ENCODE measurements at places on chromosomes 1 and 21.

GRCh38 chr1:59415881-59416280 is 119.0 kb downstream of the FGGY start:
- no peak for DNase-seq

GRCh38 chr1:248793592-248793991 is 32.1 kb downstream of the SH3BP5L start:
- DNase-seq: no peak

- DNase-seq: no peak
Measured at GRCh38 chr1:171204296-171204695, 19.2 kb downstream of the FMO2 start.

- no peak for DNase-seq
Measured at GRCh38 chr1:60620087-60620486, 462.3 kb upstream of the NFIA start.

GRCh38 chr1:234719454-234720251 is 109.7 kb upstream of the IRF2BP2 start:
- no peak for DNase-seq

DNA sequence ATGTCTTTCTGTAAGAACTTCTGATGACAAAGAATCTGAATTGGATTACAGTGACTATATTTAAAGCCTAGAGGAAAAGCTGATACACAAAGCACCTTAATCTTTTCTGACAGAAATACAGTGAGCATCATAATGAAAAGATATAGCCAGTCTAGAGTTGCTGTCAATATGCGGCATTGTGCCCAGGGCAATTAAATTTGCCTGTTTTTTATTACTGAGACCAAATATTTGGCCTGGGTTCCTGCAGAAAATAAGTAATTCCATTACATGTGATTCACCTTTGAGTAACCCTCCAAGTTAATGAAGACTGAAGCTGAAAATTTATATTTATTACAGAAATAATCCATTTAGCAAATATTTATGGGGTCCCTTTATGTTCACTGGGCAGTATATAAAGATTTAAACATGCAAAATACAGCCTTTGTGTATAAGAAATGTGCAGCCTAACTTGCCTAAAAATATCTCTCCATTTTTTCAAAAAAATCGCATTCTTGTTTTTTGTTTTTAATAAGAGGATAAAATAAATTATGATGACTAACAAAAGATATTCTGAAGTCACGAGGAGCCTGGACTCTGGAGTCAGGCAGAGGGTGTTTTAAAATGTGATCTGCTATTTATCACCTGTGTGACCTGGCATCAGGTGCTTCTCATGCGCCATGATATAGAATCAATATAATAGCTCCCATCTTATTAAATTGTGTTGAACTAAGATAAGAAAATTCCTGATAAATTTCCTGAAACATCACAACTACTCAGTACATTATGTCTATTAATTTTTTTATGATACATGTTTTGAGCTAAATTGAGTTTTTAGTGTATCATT is 83.6 kb downstream of the SGIP1 start:
- DNase-seq: no peak

- no peak for DNase-seq
Measured at GRCh38 chr1:100773444-100773843, 53.9 kb downstream of the VCAM1 start.

GRCh38 chr1:171433451-171433850 is 51.9 kb upstream of the PRRC2C start:
- DNase-seq: no peak

DNA sequence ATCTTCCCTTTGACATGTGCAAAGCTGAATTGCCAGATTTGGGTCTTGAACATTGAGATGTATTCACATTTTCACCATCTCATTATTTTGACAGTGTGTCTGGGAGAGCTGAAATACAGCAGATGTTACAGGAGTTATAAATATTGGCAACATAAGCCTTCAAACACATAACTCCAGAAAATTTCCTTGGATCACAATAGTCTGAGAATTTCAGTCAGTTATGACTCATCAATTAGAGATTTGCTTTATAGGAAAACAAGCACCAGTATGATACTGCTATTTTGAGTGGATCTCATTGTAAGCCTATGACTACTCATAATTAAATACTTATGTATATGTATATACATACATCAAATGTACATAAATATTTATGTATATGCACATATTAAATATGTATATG is 1171.8 kb downstream of the AMY1C start:
- DNase-seq: no peak

DNA sequence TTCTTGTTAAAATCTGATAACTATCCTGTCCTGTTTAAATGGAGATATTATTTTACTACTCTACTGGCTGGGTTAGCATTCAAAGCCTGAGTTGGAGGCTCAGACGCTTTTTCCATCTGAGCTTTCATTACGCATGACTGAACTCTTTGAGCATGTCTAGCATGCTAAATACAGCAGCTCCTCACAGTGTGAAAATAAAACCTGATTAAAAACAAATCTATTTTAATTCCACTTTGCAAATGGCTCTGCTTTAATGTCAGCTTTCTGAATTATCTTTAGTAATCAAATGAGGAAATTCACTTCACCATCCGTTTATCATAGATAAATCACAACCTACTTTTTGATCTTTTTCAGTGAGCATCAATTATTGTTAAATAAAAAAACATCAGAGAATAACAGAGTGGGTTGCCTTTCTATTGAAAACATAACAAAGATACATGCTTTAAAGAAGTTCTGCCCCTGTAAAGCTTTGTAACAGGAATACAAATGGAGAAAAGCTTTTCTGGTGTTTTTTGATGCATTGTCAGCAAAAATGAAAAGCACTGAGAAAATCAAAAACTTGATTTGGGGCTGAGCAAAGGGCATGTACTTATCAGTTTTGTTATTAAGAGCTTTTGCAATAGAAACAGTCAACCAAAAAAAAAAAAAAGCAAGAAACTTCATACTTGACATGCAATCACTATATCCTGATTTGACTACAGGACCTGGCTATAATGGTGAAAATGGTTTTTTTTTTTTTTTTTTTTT is 3.5 kb upstream of the SPEN start:
- no peak for DNase-seq

- no peak for DNase-seq
Measured at GRCh38 chr1:178634445-178634844, 90.6 kb upstream of the RALGPS2 start.

GRCh38 chr1:168421399-168422004 is 122.3 kb downstream of the XCL2 start:
- DNase-seq: no peak

GRCh38 chr1:184504040-184504954 is 117.5 kb downstream of the C1orf21 start:
- DNase-seq: no peak

- no peak for DNase-seq
Measured at GRCh38 chr1:78091215-78091813, 45.5 kb downstream of the GIPC2 start.

DNA sequence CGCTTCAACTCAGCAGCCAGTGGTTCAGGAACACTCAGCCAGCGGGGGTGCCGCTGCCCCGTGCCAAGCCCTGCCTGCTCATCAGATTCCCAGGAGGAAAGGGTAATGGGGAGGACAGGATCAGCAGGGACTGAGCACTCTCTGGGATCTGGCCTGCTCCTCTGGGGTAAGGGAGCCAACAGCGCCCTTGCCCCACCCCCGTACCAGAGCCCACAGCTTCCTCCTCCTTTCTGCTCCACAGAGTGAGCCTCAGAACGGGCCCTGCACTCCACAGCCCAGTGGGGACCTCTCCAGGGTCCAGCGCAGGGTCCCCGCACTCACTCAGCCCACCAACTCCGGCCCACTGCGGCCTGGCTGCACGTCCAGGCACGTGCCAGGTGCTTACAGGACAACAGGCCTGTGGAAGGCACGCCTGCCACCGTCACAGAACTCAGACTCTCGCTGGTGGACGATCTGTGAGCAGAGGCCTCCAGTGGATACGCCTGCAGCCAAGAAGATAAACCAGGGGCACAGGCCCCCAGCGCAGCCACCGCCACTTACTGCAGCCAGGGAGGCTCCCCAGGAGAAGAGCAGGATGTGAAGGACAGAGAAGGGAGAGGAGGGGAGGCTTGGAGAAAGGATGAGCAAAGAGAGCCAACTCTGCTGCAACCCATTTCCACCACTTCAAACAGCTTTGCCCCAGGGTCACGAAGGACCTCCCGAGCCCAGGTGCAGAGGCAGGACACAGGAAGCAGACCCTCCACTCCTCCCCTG is 2.1 kb downstream of the MEGF6 start:
- no peak for DNase-seq

DNA sequence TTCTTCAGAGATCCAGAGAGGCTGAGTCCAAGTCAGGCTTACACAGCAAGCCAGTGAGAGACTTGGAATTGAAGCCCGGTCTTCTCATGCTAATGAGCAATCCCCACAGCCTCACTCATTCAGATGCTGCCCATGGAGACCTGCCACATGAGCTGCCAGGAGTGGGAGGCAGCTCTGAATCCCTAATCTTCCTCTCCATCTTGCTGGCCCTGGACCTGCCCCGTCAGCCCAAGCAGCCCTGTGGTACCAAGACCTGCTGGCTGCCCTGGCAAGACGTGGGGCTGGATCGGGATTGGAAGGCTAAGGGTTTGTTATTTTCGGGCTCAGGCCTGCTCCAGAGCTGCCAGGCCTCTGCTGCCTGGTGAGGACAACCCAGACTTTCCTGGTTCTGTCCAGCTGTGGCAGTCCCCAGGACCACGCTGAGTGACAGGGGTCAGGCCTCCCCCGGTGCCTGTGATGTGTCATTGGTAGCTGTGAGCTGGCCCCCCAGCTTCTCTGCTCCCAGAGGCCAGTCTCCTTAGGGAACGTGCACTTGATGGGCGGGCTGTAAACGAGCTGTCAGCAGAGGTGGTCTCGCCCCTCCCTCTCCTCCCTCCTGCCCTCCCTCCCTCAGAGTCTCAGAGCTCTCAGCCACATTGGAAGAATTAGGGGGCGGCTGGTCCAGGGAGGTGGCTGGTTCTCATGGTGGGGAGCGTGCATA is 135.0 kb downstream of the FOXD2 start:
- no peak for DNase-seq

DNA sequence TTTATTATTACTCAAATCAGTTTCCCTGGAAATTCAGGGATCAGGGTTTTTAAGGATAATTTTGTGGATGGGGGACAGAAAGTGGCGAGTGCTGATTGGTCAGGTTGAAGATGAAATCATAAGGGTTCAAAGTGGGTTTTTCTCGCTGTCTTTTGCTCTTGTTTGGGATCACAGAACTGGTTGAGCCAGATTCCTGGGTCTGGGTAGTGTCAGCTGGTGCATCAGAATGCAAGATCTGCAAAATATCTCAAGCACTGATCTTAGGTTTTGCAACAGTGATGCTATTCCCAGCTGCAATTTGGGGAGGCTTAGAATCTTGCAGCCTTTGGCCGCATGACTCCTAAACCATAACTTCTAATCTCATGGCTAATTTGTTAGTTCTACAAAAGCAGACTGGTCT is 9.3 kb downstream of the CHI3L2 start:
- DNase-seq: no peak

DNA sequence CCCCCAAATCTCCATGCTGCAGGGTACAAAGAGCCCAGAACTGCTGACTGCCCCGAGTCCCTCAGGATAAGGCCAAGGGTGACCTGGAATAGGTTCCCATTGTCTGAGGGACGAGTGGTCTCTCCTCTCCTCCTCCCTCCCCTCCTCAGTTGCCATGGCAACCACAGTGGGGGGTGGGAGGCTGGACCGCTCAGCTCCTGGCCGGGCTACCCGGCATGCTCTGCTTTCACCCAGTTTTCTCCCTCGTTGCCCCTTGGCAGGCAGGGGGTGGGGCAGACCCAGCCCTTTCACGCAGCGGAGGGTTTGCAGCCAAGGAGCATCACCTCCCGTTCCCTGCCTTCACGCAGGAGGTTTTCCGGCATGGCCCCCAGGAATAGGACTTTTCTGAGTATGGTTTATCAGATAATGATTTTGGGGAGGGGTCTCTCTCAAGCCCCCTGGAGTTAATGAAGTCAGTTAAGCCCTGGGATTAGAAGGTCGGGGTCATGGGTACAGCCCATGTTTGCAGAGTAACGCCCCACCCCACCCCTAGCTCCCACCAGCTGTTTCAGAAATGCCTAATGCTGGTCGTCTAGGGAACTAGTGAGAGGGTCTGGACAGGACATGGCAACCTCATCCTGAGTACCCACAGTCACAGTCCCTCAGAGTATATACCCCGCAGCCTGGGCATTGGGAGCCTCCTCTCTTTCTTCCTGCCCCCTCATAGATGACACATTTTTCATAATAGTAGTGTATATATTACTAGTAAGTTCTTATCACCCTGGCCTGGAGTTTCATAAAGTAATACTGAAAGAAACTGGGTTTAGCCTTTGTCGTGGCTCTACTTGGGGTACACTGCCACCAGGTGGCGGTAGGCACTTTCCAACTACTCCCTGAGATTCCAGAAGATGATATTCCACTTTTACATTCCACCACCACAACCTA is 20.7 kb downstream of the C1QB start:
- no peak for DNase-seq

DNA sequence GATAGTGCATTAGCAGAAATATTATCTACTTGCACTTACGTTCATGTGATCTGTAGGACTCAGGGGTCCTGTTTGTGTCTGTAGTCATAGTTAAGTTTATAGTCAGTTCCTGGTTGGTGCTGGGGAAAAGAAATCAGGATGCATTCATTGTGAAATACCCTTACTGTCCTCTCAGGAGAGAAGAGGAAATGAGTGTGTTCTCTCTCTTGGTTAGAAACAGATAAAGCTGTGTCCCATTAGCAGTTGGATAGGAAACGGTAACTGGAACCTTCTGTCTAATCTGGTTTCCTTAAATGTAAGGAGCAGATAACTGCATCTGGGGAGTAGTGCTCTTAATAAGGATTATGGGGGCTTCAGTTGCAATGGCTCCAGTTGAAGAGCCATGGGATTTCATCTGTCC is 8.9 kb downstream of the SDCCAG8 start:
- no peak for DNase-seq

GRCh38 chr21:44686843-44687561 is 5.0 kb upstream of the KRTAP12-1 start:
- no peak for DNase-seq

DNA sequence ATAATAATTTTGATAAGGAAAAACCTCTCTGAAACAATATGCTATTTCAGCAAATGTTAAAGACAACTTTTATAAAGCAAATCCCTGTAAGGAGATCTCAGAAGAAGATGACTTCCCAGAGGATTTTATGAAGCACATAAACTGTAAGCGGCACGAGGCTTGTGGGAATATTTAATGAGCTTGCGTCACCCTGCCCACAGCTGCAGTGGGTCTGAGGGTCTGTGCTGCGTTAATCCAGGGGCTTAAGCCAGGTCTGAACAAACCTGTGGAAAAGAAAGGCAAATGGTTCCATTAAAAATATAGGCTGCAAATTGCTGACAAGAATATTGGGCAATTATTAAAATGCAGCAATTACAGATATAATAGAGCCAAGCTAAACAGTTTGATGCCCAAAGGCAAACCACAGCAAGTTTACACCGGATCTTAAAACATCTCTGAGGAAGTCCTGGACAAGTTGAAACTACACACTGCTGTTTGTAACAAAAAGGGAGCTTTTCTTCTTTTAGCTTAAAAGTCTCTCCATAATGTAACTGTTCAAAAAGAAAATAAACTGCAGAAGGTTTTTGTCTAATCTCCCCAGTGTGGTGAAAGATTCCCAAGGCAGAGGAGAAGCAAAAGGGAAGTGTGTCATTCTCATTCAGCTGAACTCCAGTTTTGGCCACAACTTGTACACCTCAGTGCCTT is 21.8 kb downstream of the TGFBR3 start:
- no peak for DNase-seq

- DNase-seq: no peak
Measured at GRCh38 chr1:25523542-25523941, 19.9 kb upstream of the LDLRAP1 start.
